Stimulated activated CD4-positive, alpha-beta T cell treated with anti-CD3 and anti-CD28 coated beads, Interleukin-12 subunit alpha, Interleukin-12 subunit beta, amount 100 ng/mL, for 4 hours (primary cell): ENCODE measurements at places on chromosomes 12 and 14.

DNA sequence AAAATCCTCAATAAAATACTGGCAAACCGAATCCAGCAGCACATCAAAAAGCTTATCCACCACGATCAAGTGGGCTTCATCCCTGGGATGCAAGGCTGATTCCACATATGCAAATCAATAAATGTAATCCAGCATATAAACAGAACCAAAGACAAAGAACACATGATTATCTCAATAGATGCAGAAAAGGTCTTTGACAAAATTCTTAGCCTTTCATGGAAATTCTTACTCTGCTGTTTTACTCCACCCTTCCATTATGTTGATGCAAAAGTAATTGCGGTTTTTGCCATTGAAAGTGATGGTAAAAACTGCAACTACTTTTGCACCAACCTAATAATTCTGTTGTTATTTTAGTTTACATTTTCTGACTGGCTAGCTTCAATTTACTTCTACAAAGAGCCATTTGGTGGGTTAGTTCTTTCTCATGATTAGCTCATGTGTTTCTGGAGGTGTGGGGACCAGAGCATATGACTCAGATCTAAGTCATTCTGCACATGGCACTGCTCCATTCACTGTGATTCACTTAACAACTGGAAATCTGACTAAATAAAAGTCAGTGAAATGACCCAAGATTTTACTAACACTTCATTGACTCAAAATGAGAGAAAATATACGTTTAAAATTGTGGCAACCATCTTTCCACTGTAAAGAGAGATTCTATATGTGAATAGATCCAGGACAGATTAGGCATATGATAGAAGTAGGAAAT is 99.9 kb downstream of the TMTC3 start:
- no peak for DNase-seq

DNA sequence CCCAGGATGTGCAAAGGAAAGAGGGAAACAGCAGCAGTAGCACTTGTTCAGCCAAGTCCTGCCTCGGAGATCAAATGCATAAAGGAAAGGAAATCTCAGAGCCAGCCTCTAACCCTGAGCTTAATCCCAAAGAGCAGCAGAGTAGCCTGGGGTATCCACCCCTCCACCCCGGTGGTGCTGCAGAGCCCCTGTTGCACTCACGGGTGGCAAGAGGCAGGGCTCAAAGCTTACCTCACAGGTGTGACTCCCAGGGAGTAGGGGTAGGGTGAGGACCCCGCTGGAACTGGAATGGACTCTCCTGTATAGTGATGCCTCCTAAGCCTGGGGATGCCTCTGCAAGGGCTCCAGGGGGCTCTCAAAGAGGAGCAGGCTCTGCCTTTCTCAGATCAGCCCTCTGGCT is 211.1 kb downstream of the CACNA1C start:
- DNase-seq, result no peak

DNA sequence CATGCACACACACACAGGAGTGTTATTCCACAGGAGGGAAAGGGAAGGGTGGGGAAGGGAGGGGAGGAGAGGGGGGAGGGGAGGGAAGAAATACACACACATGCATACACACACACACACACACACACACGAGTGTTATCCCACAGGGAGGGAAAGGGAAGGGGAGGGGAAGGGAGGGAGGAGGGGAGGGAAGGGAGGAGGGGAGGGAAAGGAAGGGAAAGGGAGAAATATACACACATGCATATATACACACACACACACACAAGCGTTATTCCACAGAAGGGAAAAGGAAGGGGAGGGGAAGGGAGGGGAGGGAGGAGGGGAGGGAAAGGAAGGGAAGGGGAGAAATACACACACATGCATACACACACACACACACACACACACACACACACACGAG is 19.6 kb upstream of the FBRSL1 start:
- no peak for DNase-seq

DNA sequence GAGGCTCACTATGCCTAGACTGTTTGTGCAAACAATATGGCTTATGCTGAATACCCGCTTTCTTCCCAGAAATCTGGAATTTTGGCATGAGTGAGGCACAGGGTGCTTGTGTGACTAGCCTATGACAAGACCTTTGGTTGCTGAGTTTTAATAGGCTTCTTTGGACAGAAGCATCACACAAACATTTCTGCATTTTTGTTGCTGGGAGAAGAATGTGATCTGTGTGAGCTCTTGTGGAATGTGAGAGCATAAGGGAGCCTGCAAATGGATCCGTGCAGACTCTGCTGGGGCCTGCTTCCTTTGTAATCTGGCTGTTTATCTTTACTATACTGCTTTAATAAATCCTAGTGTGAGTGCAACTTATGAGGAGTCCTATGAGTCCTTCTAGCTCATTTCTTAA is 83.0 kb upstream of the ZDHHC17 start:
- no peak for DNase-seq

DNA sequence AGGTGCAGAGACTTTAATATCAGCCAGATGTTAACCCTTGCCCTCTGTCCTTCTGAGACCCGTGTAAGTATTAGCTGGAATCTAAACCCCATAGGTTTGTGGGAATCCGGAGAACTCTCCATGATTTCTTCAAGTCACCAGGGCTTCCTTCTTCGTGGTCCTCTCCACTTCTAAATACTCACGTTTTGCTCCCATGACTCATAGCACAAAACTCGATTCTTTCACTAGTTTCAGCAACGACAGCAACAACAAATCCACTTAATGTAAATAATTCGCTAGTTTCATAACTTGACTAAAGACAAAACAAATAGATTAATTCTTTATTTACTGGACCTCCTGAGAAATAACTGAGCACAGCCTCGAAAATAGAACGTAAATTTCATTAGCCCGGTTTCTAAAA is 4.4 kb upstream of the CLEC2A start:
- DNase-seq, result no peak
